ENCODE measurements at places on chromosomes 5 and 9. TPM values are rescaled to one million over a fixed set of nuclear protein-coding genes. Genes with fewer than 3 reads are reported as not detected.

LCN1 gene
- not detected for total RNA-seq

GRCh38 chr5:37721447-37721871, 118.4 kb downstream of the GDNF start:
- no peaks in the 10 kb centered on the region for H3K27me3 ChIP-seq
- no peak for DNase-seq
- H3K4me1 ChIP-seq: no peaks in the 10 kb centered on the region
- H3K4me3 ChIP-seq: no peak overlapping the region
- no peaks in the 10 kb centered on the region for H3K36me3 ChIP-seq
- no peak overlapping the region for H3K27ac ChIP-seq

- H3K27me3 ChIP-seq: no peaks in the 10 kb centered on the region
- H3K36me3 ChIP-seq: no peaks in the 10 kb centered on the region
- H3K4me3 ChIP-seq: no peak overlapping the region
- peaks cover 34% of the 10 kb centered on the region for H3K4me1 ChIP-seq
- no peak overlapping the region for H3K27ac ChIP-seq
Measured at GRCh38 chr5:50711280-50711679, 44.8 kb downstream of the PARP8 start.

- no peak for DNase-seq
- no peaks in the 10 kb centered on the region for H3K4me1 ChIP-seq
- no peak overlapping the region for H3K4me3 ChIP-seq
- no peaks in the 10 kb centered on the region for H3K36me3 ChIP-seq
Measured at GRCh38 chr5:66238435-66238834, 94.3 kb downstream of the SREK1 start.

- H3K36me3 ChIP-seq: no peaks in the 10 kb centered on the region
- no peak for DNase-seq
- no peak overlapping the region for H3K4me3 ChIP-seq
- H3K27me3 ChIP-seq: no peaks in the 10 kb centered on the region
Measured at GRCh38 chr5:116225281-116225922, 140.6 kb downstream of the COMMD10 start.

- no peak overlapping the region for H3K27ac ChIP-seq
- no peaks in the 10 kb centered on the region for H3K36me3 ChIP-seq
- H3K4me3 ChIP-seq: no peak overlapping the region
- no peaks in the 10 kb centered on the region for H3K27me3 ChIP-seq
- H3K4me1 ChIP-seq: peaks cover 20% of the 10 kb centered on the region
- DNase-seq: peak; percentile 20
Measured at GRCh38 chr9:113548221-113549041, 84.9 kb downstream of the RGS3 start.

DNA sequence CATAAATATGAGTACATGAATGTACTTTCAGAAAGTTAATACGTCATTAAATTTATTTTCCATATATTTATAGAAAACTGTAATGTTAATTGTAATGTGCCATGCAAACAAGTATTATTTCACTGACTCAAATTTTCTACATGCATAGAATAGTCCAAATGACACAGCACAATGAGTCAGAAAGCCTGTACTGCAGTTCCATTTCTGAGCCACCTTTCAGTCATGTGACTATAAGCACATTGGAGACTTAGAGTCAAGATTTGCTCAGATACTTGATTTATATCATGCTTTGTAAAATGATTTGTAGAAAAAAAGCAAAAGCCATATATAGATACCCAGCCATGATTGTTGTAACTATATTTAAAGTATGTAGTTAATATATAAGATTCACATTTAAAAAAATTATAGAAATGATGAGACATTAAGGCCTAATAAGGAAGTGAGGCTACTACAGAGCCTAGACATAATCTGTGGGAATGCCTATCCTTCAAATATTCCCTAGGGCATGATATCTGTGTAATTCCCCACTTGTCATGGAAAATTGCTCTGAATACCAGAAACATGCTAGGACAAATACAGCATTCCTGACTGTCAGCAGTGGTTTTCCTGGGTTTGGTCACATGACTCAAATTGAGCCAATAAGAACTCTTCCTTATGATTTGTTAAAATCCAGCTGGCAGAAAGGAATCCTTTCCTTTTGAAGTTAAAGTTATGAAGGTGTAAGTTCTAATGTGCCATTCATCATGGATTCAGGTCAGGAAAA, 50.0 kb downstream of the PTPRD start:
- DNase-seq: no peak
- H3K27ac ChIP-seq: no peak overlapping the region
- no peak overlapping the region for H3K4me3 ChIP-seq

GRCh38 chr9:123370526-123371227, 14.7 kb downstream of the CRB2 start:
- no peak overlapping the region for H3K27ac ChIP-seq
- DNase-seq: no peak
- H3K4me1 ChIP-seq: peaks cover 20% of the 10 kb centered on the region
- no peak overlapping the region for H3K4me3 ChIP-seq

- no peaks in the 10 kb centered on the region for H3K4me1 ChIP-seq
- H3K27ac ChIP-seq: no peak overlapping the region
- no peaks in the 10 kb centered on the region for H3K27me3 ChIP-seq
- no peak for DNase-seq
- no peak overlapping the region for H3K4me3 ChIP-seq
- no peaks in the 10 kb centered on the region for H3K36me3 ChIP-seq
Measured at GRCh38 chr5:30149526-30149925, 1044.0 kb upstream of the CDH6 start.

- H3K4me3 ChIP-seq: no peak overlapping the region
- H3K27me3 ChIP-seq: no peaks in the 10 kb centered on the region
- no peaks in the 10 kb centered on the region for H3K36me3 ChIP-seq
- DNase-seq: no peak
- no peak overlapping the region for H3K27ac ChIP-seq
- H3K4me1 ChIP-seq: peaks cover 2% of the 10 kb centered on the region
Measured at GRCh38 chr5:89721931-89722330, 687.6 kb downstream of the CETN3 start.

DNA sequence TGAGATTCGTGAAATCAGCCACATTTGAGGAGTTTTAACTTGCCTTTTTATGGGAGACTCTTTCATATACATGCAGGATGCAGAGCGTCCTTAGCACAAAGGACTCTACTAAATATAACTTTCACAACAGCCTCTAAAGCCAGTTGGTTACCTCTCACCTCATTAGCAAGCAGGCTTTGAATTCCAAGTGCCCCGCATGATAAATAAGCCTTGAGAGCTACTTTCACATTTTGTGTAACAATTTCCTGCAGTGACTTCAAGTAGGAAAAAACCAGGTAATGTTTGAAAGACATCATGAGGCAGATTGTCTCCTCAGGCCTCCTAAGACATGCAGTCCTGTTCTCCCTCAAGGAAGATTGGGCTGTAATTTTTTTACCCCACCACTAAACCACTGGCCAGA, 50.5 kb downstream of the RALGPS1 start:
- H3K4me3 ChIP-seq: no peak overlapping the region
- no peaks in the 10 kb centered on the region for H3K27me3 ChIP-seq
- no peaks in the 10 kb centered on the region for H3K4me1 ChIP-seq
- no peak for DNase-seq

GRCh38 chr9:69253057-69253456, 72.0 kb upstream of the ENTREP1 start:
- H3K36me3 ChIP-seq: no peaks in the 10 kb centered on the region
- no peak overlapping the region for H3K4me3 ChIP-seq
- H3K4me1 ChIP-seq: peaks cover 5% of the 10 kb centered on the region
- H3K27me3 ChIP-seq: no peaks in the 10 kb centered on the region

DNA sequence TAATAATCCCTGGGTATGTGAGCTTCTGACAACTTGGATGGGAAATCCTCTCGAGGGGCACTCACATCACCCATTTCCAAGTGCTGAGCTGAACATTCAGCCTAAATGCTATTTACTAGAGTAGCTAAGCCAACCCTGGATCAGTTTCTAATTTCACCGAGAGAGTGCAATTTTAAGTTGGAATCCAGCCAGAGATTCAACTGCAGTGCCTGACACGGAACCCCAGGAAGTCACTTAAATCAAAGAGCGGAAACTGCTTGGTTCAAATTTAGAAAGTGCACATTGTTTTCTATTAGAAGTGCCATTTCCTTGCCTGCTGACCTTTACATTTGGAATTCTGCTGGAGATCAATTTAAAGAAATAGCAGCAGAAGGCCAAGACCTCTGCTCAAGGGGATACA, 8.8 kb downstream of the SPRY4 start:
- peaks cover 20% of the 10 kb centered on the region for H3K4me1 ChIP-seq
- no peak overlapping the region for H3K27ac ChIP-seq
- H3K36me3 ChIP-seq: no peaks in the 10 kb centered on the region
- peaks cover 22% of the 10 kb centered on the region for H3K27me3 ChIP-seq

DNA sequence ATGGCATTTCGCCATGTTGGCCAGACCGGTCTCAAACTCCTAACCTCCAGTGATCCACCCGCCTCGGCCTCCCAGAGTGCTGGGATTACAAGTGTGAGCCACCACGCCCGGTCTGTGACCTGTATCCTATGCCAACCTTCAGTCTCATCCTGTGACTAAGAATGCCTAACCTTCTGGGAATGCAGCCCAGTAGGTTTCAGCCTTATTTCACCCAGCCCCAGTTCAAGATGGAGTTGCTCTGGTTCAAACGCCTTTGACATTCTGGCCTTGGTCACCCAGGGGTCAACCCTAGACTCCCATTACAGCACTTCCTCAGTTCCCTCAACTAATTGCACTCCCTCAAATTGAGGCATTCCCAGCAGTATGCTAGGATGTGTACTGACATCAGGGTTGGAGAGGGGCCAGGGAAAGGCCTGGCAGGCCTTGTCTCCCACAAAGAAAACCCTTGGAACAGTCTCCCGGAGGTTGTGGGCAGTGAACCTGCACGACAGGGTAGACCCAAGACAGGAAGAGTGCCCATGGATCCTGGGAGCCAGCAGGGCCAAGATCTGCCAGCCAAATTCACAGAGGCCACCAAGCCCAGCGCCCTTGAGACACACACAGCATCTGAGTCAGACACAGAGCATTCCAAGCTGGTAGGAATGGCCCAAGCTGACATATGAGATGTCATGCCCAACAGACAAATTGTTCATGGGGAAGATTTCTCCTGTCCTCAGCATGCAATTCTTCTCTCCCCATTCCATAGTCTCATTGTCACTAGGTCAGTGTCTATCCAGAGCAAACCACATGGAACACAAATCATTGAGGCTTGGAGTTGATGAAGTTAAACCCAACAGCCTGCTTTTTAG, 24.9 kb upstream of the SMU1 start:
- peaks cover 5% of the 10 kb centered on the region for H3K4me1 ChIP-seq
- no peaks in the 10 kb centered on the region for H3K36me3 ChIP-seq
- H3K27me3 ChIP-seq: no peaks in the 10 kb centered on the region
- no peak for DNase-seq

DNA sequence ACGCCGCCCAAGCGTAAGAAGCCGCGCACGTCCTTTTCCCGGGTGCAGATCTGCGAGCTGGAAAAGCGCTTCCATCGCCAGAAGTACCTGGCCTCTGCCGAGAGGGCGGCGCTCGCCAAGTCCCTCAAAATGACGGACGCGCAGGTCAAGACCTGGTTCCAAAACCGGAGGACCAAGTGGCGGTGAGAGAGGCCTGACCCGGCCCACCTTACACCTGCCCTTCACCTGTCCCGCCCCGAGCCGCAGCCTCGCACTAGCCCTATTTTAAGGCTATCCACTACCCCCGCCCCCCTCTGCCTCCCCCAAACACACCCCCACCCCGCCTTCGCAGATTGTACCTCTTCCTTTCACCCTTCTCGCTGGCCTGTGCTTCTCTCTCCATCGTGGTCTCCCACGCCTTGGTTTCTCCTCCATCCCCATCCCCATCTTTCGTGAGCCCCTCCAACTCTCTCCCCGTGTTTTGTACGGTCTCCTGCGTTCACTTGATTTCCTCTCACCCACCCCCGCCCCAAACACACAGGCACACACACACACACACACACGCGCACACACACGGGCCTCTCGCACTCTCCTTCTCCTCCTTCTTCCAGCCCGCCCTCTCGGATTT, 1.3 kb downstream of the TLX3 start:
- DNase-seq: peak; percentile 68
- peaks cover 19% of the 10 kb centered on the region for H3K4me1 ChIP-seq
- H3K4me3 ChIP-seq: no peak overlapping the region
- H3K36me3 ChIP-seq: no peaks in the 10 kb centered on the region
- peaks cover 100% of the 10 kb centered on the region for H3K27me3 ChIP-seq
- no peak overlapping the region for H3K27ac ChIP-seq

- no peaks in the 10 kb centered on the region for H3K36me3 ChIP-seq
- H3K4me1 ChIP-seq: no peaks in the 10 kb centered on the region
- DNase-seq: no peak
- H3K27me3 ChIP-seq: no peaks in the 10 kb centered on the region
Measured at GRCh38 chr9:103680581-103680980, 413.5 kb upstream of the SMC2 start.

SLC25A2 gene
- total RNA-seq: 0.22 TPM

CDO1 gene
- total RNA-seq: 18.4 TPM

GRCh38 chr9:130981756-130982137, 27.2 kb upstream of the LAMC3 start:
- no peaks in the 10 kb centered on the region for H3K36me3 ChIP-seq
- no peak for DNase-seq
- H3K4me1 ChIP-seq: peaks cover 19% of the 10 kb centered on the region
- H3K4me3 ChIP-seq: no peak overlapping the region

PAEP gene
- total RNA-seq: not detected

DNA sequence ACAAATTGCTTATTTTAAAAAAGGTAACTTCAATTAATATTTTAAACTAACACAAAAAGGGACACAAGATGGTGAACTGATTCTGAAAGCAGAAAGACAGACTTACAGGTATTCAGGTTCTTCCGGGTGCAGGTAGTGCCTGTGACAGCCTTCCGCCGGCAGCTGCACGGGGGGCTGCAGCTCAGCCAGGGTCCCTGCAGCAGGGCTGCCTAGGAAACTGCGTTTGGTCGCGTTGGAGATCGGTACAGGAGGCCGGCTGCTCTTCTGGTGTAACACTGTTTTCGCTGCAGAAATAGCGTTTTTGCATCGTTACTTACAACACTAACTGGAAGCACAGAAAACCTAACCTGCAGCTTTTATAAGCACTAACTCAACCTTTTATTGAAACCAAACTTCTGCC, 80.0 kb downstream of the CAMSAP1 start:
- H3K4me3 ChIP-seq: no peak overlapping the region
- H3K27ac ChIP-seq: no peak overlapping the region
- peaks cover 8% of the 10 kb centered on the region for H3K36me3 ChIP-seq
- no peaks in the 10 kb centered on the region for H3K27me3 ChIP-seq
- H3K4me1 ChIP-seq: no peaks in the 10 kb centered on the region

GRCh38 chr5:91160714-91161285, 222.3 kb downstream of the ARRDC3 start:
- no peak for DNase-seq
- no peak overlapping the region for H3K4me3 ChIP-seq
- H3K4me1 ChIP-seq: no peaks in the 10 kb centered on the region
- H3K36me3 ChIP-seq: no peaks in the 10 kb centered on the region
- no peak overlapping the region for H3K27ac ChIP-seq
- no peaks in the 10 kb centered on the region for H3K27me3 ChIP-seq

- no peaks in the 10 kb centered on the region for H3K36me3 ChIP-seq
- H3K27ac ChIP-seq: no peak overlapping the region
- no peaks in the 10 kb centered on the region for H3K4me1 ChIP-seq
- H3K27me3 ChIP-seq: no peaks in the 10 kb centered on the region
- no peak for DNase-seq
Measured at GRCh38 chr5:16156152-16156551, 23.4 kb downstream of the MARCHF11 start.

GRCh38 chr5:100186181-100186580, 349.0 kb upstream of the FAM174A start:
- peaks cover 37% of the 10 kb centered on the region for H3K4me1 ChIP-seq
- H3K27me3 ChIP-seq: no peaks in the 10 kb centered on the region

ARID3C gene
- 5.3 TPM for total RNA-seq

GRCh38 chr9:4517274-4517673, 27.0 kb downstream of the SLC1A1 start:
- H3K4me3 ChIP-seq: no peak overlapping the region
- H3K27ac ChIP-seq: no peak overlapping the region
- no peaks in the 10 kb centered on the region for H3K4me1 ChIP-seq
- no peak for DNase-seq
- no peaks in the 10 kb centered on the region for H3K36me3 ChIP-seq
